T-helper 22 cell (primary cell): ENCODE measurements at places on chromosomes 6 and 20.

GRCh38 chr6:152099446-152100182, 292.1 kb downstream of the ESR1 start:
- DNase-seq = no peak

GRCh38 chr6:25279748-25280343, 672 bp downstream of the CARMIL1 start:
- no peak for DNase-seq

GRCh38 chr20:63814891-63815614, 16.0 kb downstream of the ZBTB46 start:
- DNase-seq = no peak

GRCh38 chr20:13455713-13456112, 183.0 kb downstream of the TASP1 start:
- DNase-seq = no peak

DNA sequence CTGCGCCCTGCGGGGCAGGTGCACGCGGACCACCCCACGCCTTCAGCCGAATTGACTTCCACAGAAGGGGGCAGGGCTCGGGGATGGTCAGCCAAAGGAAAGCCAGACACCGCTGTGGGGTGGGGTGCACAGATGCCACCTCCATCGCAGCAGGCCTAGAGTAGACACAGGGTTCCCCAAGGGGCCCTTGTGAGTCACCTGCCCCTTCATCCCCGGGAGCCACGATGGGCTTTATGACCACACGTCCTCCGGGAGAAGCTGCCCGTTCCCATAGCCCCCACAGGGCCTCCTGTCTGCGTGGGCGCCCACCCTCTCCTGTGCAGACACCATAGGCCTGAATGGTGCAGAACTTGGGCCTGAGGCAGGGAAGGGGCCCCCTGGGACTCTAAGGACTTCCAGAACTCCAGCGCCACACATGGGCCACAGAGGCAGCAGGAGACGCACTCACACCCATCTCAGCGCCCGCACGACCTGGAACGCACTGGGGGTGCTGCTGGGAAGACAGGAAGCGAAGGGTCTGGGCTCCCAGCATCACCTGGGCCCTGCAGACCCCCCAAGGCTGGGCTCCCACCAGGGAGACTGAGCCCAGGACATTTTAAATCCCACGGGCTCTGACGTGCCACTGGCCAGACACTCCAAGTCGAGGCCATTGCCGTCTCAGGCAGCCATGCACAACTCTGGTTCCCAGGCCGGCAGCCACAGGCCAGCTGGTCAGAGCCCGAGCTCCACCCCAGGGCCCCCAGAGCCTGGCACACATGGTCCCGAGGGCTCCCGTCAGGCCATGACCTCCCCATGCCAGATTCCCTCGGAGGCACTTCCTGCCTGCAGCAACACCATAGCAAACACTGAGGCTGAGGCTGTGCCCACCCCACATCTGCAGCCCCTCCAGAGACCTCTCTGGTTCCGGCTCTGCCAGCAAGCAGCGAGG, 134.2 kb downstream of the DLL1 start:
- DNase-seq = no peak
